ENCODE measurements at places on chromosomes 13 and 19. TPM values are rescaled to one million over a fixed set of nuclear protein-coding genes. Genes with fewer than 3 reads are reported as not detected.

DNA sequence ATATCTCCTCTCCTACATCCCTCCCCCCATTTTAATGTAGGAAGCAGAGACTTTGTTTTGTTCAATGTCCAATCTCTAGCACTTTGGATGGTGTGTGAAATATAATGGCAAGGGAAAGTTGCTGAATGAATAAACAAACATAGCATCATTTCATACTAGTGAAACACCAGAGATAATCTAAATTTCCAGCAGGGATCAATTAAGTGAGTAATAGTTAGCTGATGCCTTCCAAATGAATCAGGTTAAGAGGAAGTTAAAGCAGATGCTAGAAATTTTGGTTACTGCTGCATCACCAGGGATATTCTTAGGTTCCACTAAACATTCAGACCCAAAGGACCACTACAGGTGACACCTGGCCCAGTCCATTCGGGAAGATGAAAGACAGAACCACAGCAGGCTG lies 8.1 kb downstream of the MRPS31 start:
- H3K4me1 ChIP-seq, result peaks cover 42% of the 10 kb centered on the region
- no peak overlapping the region for H3K27ac ChIP-seq
- H3K27me3 ChIP-seq, result no peaks in the 10 kb centered on the region
- DNase-seq, result no peak
- H3K4me3 ChIP-seq, result no peak overlapping the region

DNA sequence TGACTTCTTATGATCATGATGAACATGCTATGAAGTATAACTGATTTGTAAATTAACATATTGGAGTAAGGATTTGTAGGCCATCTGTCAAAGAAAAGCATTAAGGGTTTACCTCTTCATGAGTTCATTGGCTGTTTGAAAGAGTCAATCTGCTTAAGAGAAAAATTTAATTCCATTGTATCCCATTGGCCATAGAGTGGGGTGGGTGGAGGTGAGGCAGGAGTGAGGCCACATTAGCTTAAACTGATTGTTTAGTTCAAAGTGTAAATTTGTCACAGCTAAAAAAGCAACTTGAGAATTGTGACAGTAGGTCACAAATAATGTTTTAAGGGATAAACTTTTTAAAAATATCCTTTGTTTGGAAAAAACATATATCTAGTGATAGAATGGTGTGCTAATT lies 11.4 kb downstream of the GPR180 start:
- H3K27ac ChIP-seq, result no peak overlapping the region
- H3K4me1 ChIP-seq, result peaks cover 20% of the 10 kb centered on the region
- DNase-seq, result no peak

The ZNF846 gene
- total RNA-seq, result 4.9 TPM

- peak; percentile 18 for DNase-seq
- no peaks in the 10 kb centered on the region for H3K36me3 ChIP-seq
- H3K4me3 ChIP-seq, result no peak overlapping the region
Measured at GRCh38 chr13:50275392-50276063, 260.3 kb downstream of the KCNRG start.

- no peaks in the 10 kb centered on the region for H3K4me1 ChIP-seq
- H3K27ac ChIP-seq, result no peak overlapping the region
- H3K4me3 ChIP-seq, result no peak overlapping the region
- H3K27me3 ChIP-seq, result no peaks in the 10 kb centered on the region
- no peaks in the 10 kb centered on the region for H3K36me3 ChIP-seq
Measured at GRCh38 chr13:63680704-63681103, 2265.1 kb upstream of the PCDH20 start.

The LILRB5 gene
- not detected for total RNA-seq

DNA sequence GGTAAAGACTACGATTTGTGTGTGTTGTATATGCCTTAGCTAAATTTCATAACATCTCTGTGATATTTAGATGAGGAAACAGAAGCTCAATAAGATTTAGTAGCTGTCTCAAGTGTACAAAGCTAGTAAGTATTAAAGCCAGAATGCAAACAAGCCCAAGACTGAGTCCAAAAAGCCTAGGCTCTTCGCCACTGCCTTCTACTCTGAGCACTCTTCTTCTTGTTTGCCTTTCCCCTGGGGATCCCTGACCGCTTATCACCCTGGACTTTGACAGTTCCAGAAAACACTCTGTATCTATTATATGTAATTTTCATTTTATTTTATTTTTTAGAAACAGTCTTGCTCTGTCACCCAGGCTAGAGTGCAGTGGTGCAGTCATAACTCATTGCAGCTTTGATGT lies 5.8 kb downstream of the TM9SF2 start:
- no peak for DNase-seq
- no peaks in the 10 kb centered on the region for H3K27me3 ChIP-seq
- H3K4me3 ChIP-seq, result no peak overlapping the region
- H3K36me3 ChIP-seq, result peaks cover 39% of the 10 kb centered on the region
- no peak overlapping the region for H3K27ac ChIP-seq

DNA sequence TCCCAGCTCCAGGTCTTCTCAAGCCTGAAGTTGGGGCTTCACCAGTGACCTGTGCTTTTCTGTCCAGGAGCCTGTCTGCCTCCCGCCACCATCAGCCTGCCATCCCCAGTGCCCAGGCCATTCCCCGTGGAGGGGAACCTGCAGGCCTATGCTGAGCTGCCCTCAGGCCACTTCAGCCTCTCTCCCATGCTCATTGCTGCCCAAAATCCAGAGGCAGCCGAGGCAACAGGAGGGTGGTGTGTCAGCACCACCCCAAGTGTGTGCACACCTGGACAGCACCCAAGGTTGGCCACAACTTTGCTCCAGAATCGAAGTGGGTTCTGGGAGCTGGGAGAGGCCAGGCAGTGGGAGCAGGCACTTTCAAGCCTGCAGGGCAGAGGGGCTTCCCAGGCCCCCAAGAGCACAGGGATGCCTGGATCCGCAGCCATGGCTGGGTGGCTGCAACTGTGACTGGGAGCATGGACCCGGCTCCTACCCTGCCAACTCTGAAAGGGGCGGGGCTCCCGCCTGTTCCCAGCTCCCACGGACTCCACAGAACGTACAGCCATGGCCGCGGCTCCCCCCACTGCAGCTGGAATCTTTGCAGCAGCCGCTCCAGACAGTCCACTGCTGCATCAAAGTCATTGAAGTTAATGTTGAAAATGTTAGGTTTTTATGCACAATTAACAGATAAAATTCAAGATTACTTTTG lies 1747.0 kb downstream of the OLFM4 start:
- no peaks in the 10 kb centered on the region for H3K36me3 ChIP-seq
- H3K4me3 ChIP-seq, result no peak overlapping the region
- H3K27ac ChIP-seq, result no peak overlapping the region
- no peaks in the 10 kb centered on the region for H3K4me1 ChIP-seq
- no peak for DNase-seq
- H3K27me3 ChIP-seq, result no peaks in the 10 kb centered on the region

DNA sequence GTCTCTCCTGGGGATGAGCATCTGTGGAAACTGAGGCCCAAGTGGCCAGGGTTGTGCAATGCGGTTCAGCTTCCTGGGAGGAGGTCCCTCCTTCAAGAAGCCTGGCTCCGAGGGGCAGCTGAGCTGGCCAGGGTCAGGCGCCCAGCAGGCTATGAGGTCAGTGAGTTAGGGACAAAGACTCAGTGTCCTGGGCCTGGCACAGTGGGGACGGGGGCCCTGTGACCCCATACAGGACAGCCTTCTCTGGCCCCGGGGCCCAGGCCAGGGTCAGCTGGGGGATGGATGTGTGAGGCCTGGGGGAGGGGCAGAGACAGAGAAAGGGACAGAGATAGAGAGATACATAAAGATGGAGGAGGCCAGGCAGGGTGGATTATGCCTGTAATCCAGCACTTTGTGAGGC lies 3.0 kb upstream of the IL12RB1 start:
- peak overlapping the region; percentile 92 for H3K27ac ChIP-seq
- H3K4me1 ChIP-seq, result peaks cover 56% of the 10 kb centered on the region
- no peak for DNase-seq
- no peaks in the 10 kb centered on the region for H3K27me3 ChIP-seq
- H3K4me3 ChIP-seq, result peak overlapping the region; percentile 41
- H3K36me3 ChIP-seq, result no peaks in the 10 kb centered on the region
